Small intestine (tissue), 16 donors: ENCODE measurements at places on chromosomes 6 and 20. TPM values are rescaled to one million over a fixed set of nuclear protein-coding genes. Genes with fewer than 3 reads are reported as not detected.

Gene SULF2
- 31.7 TPM for polyA plus RNA-seq

- H3K36me3 ChIP-seq: no peaks in the 10 kb centered on the region
- H3K4me1 ChIP-seq: no peaks in the 10 kb centered on the region
- H3K27me3 ChIP-seq: no peaks in the 10 kb centered on the region
- H3K4me3 ChIP-seq: no peak overlapping the region
- no peak for DNase-seq
Measured at GRCh38 chr6:45531999-45532595, 154.4 kb upstream of the SUPT3H start.

DNA sequence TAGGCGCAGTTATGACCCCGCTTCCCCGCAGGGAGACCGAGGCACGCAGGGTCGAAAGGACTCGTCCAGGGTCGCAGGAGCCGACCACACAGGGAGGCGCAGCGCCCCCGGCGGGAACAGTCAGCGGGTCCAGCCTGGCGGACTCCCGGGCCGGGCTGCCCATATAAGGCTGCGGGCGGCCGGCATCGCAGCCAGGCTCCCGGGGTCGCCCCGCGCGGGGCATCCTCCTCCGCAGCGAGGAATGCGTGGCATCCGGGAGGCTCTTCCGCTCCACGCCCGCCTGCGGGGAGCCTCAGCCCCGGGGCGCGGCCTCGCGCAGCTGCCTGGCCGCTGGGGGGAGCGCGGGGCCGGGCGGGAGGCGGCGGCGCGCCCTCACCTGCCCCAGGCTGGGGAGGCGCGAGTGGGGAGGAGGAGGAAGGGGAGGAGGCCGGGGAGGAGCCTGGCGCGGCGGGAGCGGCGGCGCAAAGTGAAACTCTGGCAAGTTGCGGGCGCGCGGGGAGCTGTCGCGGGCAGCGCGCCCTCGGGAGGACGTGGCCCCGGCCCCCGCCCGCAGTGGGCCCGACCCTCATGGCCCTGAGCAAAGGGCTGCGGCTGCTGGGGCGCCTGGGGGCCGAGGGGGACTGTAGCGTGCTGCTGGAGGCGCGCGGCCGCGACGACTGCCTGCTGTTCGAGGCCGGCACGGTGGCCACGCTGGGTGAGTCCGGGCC lies at the start of gene SYNJ2:
TSS of gene SYNJ2 (plus strand) at position 469 of the 707 bp plus-strand sequence. CDS start at position 568, 99 bp downstream.
- no peaks in the 10 kb centered on the region for H3K36me3 ChIP-seq
- DNase-seq: peak; percentile 90
- H3K4me3 ChIP-seq: peak within 1 kb of the TSS; percentile 82
- no peaks in the 10 kb centered on the region for H3K27me3 ChIP-seq
- H3K4me1 ChIP-seq: no peaks in the 10 kb centered on the region
- peak within 1 kb of the TSS; percentile 80 for H3K27ac ChIP-seq

DNA sequence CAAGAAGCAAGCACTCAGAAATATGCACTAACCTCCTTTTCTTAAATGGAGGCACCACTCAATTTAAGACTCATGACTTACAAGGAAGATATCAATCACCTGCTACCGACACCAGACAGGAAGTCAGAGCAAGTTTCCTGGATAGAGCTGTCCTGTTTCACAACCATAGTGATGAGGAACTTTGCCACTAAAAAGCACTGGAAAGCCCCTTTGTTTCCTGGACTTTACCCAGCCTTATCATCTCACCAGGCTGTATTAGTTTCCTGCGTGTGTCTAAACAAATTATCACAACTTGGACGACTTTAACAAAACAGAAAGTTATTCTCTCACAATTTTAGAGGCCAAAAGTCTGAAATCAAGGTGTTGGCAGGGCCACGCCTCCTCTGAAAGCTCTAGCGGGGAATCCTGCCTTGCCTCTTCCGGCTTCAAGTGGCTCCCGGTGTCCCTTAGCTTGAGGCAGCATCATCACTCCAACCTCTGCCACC lies 253.8 kb upstream of the STXBP5 start:
- peaks cover 11% of the 10 kb centered on the region for H3K4me1 ChIP-seq
- H3K4me3 ChIP-seq: no peak overlapping the region
- H3K27me3 ChIP-seq: no peaks in the 10 kb centered on the region
- no peak overlapping the region for H3K27ac ChIP-seq
- H3K36me3 ChIP-seq: no peaks in the 10 kb centered on the region

DNA sequence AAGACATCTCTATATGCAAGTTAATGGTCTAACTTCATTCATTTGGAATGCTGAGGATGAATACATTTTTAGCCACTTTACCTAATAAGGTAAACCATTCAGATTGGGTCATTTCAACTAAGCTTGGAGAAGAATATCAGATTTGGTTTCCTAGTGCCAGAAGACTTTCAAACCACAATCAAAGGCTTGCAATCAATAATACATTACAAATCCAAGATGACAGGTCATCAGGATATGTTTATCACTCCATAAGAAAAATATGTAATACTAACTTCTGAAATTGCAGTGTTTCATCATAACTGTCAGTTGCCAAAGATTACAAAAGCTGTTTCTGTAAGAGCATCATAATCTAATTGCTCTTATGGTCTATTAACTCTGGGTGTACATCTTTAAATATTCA lies 654.0 kb downstream of the COL12A1 start:
- H3K36me3 ChIP-seq: no peaks in the 10 kb centered on the region
- DNase-seq: no peak
- H3K4me3 ChIP-seq: no peak overlapping the region

DNA sequence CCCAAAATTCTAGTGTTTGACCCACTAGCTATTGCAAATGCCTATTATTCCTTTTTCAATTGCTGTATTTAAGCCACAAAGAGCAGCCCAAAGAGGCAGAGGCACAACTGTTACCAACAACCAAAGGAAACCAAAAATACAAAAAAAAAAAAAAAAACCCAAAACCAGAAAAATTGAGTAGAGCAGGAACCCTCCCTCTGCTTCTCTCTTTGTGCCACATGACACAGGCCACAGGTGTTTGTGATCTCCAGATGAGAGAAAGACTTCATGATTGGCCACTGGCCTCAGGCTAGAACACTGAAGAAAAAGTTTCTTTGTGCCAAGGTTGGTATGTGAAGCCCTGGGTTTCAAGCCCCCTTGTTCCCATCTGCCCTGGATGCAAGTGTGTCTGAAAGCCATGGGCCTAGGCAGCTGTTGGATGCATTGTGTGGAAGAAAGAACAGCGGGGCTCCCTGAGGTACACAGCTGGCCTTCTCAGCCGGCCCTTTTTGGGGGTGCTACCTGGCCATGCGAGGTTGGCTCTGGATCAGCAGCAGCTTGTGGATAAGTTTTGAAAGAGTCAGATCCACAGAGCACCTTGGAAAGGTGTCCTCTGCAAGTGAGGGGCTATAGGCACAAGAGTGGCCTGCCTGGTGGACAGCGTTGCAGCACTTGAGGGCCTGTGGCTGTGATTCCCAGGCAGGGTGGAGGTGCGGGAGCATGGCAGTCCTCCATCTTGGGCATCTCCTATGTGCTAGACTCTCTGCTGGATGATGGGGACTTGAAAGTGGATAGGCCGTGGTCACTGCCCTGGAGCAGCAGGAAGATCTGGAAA lies 204.5 kb downstream of the ZDHHC14 start:
- H3K4me3 ChIP-seq: no peak overlapping the region
- peak overlapping the region; percentile 78 for H3K27ac ChIP-seq
- H3K36me3 ChIP-seq: peaks cover 20% of the 10 kb centered on the region
- peaks cover 10% of the 10 kb centered on the region for H3K4me1 ChIP-seq
- peak; percentile 34 for DNase-seq
- no peaks in the 10 kb centered on the region for H3K27me3 ChIP-seq

GRCh38 chr6:161284653-161285052 lies 10.8 kb upstream of the AGPAT4 start:
- H3K4me3 ChIP-seq: no peak overlapping the region
- no peak for DNase-seq
- no peaks in the 10 kb centered on the region for H3K4me1 ChIP-seq
- H3K36me3 ChIP-seq: no peaks in the 10 kb centered on the region
- H3K27ac ChIP-seq: no peak overlapping the region
- no peaks in the 10 kb centered on the region for H3K27me3 ChIP-seq

GRCh38 chr20:50790651-50791277 lies 4.1 kb upstream of the BCAS4 start:
- H3K4me1 ChIP-seq: peaks cover 6% of the 10 kb centered on the region
- no peak overlapping the region for H3K4me3 ChIP-seq
- peak; percentile 93 for DNase-seq
- H3K27ac ChIP-seq: peak overlapping the region; percentile 8

GRCh38 chr6:42378536-42378935 lies 73.2 kb downstream of the TRERF1 start:
- H3K27me3 ChIP-seq: no peaks in the 10 kb centered on the region
- no peaks in the 10 kb centered on the region for H3K36me3 ChIP-seq
- H3K4me1 ChIP-seq: peaks cover 2% of the 10 kb centered on the region
- DNase-seq: no peak

DNA sequence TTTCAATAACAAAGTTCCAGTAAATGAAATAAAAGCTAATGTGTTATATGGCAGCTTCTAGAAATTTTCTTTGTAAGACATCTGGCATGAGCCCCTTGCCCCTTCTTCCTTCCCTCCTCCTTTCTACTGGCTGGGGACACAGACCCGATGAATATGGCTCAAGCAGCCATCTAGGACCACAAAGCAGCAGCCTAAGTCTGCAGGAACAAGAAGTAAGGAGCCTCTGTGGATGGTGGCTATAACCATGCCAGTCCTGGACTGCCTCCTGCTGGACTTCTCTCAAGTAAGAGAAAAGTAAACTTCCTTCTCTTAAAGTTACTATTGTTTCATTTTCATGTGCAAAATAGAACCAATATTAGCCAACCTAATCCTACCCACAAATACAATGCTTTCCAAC lies 114.9 kb upstream of the DST start:
- H3K36me3 ChIP-seq: no peaks in the 10 kb centered on the region
- H3K27me3 ChIP-seq: no peaks in the 10 kb centered on the region
- H3K4me3 ChIP-seq: no peak overlapping the region
- H3K27ac ChIP-seq: no peak overlapping the region
- peak; percentile 31 for DNase-seq

DNA sequence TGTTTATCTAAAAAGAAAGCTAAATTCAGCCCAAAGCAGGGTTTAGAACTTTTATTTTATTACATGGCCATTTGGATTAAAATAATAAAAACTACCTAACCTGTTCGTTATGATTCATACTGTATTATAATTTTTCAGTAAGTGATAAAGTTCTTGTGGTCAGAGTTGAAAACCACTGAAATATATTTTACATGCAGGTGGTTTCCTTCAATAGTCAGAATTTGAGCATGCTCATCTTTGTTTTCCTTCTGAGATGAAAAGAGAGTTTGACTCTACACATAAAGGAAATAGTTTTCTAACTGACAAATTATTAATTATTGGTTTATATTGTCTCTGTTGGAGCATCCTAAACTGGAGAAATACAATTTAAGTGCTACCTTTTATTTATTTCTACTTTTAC lies 114.0 kb upstream of the FKBP1C start:
- H3K27ac ChIP-seq: no peak overlapping the region
- no peak for DNase-seq
- no peaks in the 10 kb centered on the region for H3K27me3 ChIP-seq
- H3K4me1 ChIP-seq: no peaks in the 10 kb centered on the region

- no peak overlapping the region for H3K4me3 ChIP-seq
- H3K4me1 ChIP-seq: peaks cover 25% of the 10 kb centered on the region
- H3K36me3 ChIP-seq: no peaks in the 10 kb centered on the region
- H3K27ac ChIP-seq: peak overlapping the region; percentile 0
- DNase-seq: no peak
Measured at GRCh38 chr6:139472351-139473015, 98.0 kb upstream of the CITED2 start.

DNA sequence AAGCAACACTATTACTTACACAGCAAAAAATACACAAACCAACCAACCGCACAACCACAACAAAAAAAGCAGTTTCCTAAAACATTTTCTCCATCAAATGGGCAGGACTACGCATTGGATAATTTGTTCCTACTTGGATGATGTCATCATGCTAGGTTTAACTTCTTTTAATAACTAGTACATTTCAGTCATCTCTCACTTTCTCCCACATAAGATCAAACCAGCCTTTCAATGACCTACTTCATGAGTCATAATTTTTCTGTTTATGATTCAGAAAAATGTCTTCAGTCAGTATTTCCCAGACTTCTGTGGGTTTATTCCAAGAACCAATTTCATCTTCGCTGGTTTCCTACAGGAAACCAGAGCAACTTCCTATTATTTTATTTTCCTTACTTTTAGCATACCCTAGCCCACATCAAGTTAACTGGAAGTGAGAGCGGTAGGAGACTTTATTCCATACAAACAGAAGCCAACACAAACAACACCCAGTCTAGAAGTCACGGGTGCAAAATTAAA lies 134.2 kb downstream of the GMDS start:
- no peak overlapping the region for H3K27ac ChIP-seq
- H3K27me3 ChIP-seq: no peaks in the 10 kb centered on the region
- H3K4me3 ChIP-seq: no peak overlapping the region
- no peak for DNase-seq
- H3K4me1 ChIP-seq: no peaks in the 10 kb centered on the region

DNA sequence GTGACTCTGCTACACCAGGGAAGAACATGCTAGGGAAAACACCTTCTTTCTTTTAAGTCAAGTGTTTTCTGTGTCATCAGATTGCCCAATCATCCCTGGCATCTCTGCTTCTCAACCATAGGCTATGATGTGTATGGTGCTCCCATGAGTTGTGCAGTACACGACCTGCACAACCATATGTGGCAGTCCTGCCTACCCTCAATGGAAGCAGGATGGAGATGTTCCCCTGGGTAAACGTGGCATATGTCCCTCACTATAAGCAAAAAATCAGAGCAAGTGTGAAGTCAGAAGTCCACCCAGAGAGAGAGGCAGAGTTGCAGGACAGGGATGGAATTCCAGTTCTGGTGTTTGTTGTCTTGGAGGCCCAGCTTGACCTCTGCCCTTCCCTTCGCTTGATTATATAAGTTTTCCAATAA lies 10.3 kb upstream of the SNHG17 start:
- H3K4me3 ChIP-seq: no peak overlapping the region
- DNase-seq: no peak
- H3K27me3 ChIP-seq: no peaks in the 10 kb centered on the region

- DNase-seq: no peak
- no peaks in the 10 kb centered on the region for H3K27me3 ChIP-seq
- H3K36me3 ChIP-seq: no peaks in the 10 kb centered on the region
- H3K27ac ChIP-seq: no peak overlapping the region
Measured at GRCh38 chr6:111468329-111469012, 14.5 kb downstream of the REV3L start.

DNA sequence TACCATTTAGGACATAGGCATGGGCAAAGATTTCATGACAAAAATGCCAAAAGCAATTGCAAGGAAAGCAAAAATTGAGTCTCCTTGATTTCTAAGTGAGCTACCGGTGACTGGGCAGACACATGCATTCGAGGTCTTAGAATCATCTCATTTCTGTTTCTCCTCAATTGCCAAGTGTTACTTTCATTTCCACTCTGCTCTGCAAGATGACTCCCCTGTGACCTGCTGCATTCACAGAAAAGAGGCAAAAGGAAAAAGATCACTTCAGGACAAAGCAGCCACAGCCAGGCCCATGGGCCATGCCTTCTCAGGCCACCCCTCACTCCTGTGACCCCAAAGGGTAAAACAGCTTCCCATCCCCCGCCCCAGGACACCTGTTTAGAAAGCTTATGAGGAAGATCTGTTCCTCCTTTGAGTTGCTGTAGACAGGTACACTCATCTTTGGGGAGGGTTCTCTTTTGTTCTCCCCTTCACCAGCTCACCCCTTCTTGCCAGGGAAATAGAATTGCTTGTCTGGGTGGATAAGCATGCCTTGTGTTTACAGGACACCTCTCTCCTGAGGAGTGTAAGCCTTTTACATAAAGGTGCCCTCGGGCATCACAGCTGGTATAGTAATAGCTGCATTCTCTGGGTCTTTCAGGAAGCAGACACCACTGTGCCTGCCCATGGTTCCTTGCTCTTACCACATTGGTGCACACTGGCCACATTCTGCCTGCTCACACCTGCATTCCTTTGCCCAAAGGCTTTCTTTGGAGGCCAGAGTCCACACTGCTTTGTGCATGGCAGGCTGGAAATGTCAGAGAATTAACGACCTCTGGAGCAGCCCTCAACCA lies 105.0 kb downstream of the SLC24A3 start:
- H3K27me3 ChIP-seq: no peaks in the 10 kb centered on the region
- DNase-seq: no peak
- no peaks in the 10 kb centered on the region for H3K4me1 ChIP-seq
- H3K36me3 ChIP-seq: no peaks in the 10 kb centered on the region
